ENCODE measurements at places on chromosomes 2 and 18.

GRCh38 chr2:7133521-7133920 lies 216.3 kb downstream of the RNF144A start:
- H3K4me3 ChIP-seq = no peak overlapping the region
- H3K4me1 ChIP-seq = no peaks in the 10 kb centered on the region
- no peaks in the 10 kb centered on the region for H3K36me3 ChIP-seq
- no peak overlapping the region for H3K27ac ChIP-seq
- no peaks in the 10 kb centered on the region for H3K27me3 ChIP-seq

- H3K27ac ChIP-seq = no peak overlapping the region
- no peaks in the 10 kb centered on the region for H3K27me3 ChIP-seq
- H3K4me3 ChIP-seq = no peak overlapping the region
- DNase-seq = peak; percentile 40
- H3K4me1 ChIP-seq = peaks cover 24% of the 10 kb centered on the region
Measured at GRCh38 chr2:18549083-18549482, 11.4 kb downstream of the RDH14 start.

GRCh38 chr2:216392945-216393840 lies 19.1 kb upstream of the SMARCAL1 start:
- H3K4me1 ChIP-seq = peaks cover 7% of the 10 kb centered on the region
- H3K27me3 ChIP-seq = peaks cover 16% of the 10 kb centered on the region
- no peaks in the 10 kb centered on the region for H3K36me3 ChIP-seq
- no peak overlapping the region for H3K4me3 ChIP-seq

DNA sequence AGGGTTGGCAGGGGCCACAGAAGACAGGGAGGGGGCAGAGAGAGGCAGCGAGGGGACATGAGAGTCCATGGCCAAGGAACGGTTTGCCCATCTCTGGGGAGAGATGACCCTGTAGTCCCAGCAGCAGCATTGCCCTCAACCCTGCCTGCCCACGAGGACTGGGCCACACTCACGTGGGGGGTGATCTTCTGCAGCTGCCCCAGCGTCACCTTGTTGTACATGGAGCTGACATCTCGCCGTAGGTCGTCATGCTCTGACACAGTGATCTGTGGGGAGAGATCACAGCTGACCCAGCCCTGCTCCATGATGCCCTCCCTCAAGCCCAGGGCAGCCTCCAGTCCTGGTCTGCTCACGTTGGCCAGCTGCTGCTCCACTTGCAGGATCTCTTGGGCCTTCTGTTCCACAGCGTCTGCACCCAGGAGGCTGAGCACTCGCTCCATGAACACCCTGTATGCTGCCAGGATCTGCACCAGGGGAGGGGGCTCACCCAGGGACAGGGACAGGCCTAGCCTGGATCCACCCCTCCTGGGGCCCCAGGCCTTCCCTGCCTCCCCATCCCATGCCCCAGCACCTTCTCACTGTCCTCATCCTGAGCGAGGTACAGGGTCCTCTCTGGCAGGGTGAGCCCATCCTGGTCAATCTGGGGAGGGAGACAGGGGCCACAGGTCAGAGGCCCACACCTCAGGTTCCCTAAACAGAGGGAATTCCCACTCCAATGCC lies 2.8 kb downstream of the ECEL1 start:
- H3K27ac ChIP-seq = no peak overlapping the region

DNA sequence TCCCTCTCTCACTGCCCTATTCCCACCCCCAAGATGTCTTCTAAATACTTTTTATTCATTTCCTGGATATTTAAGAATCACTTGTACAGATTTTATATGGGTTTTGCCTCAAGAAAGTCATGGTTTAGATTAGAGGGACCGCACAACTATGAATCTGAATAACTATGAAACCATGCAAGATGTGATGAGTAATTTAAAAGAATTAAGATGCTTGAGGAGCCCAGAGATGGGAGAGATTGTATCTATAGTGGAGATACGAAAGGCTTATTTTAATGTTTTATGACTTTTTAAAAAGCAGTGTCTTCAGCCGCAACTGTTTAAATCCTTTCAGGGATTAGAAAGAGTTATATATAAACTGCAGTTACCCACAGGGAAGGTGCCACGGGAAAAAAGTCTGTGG lies 324.1 kb downstream of the LPIN1 start:
- H3K27ac ChIP-seq = no peak overlapping the region
- peaks cover 2% of the 10 kb centered on the region for H3K4me1 ChIP-seq
- no peaks in the 10 kb centered on the region for H3K36me3 ChIP-seq

GRCh38 chr18:54679318-54680149 lies 88.5 kb downstream of the DYNAP start:
- no peaks in the 10 kb centered on the region for H3K36me3 ChIP-seq
- peak; percentile 73 for DNase-seq
- H3K27ac ChIP-seq = no peak overlapping the region
- no peak overlapping the region for H3K4me3 ChIP-seq
- H3K27me3 ChIP-seq = peaks cover 27% of the 10 kb centered on the region

DNA sequence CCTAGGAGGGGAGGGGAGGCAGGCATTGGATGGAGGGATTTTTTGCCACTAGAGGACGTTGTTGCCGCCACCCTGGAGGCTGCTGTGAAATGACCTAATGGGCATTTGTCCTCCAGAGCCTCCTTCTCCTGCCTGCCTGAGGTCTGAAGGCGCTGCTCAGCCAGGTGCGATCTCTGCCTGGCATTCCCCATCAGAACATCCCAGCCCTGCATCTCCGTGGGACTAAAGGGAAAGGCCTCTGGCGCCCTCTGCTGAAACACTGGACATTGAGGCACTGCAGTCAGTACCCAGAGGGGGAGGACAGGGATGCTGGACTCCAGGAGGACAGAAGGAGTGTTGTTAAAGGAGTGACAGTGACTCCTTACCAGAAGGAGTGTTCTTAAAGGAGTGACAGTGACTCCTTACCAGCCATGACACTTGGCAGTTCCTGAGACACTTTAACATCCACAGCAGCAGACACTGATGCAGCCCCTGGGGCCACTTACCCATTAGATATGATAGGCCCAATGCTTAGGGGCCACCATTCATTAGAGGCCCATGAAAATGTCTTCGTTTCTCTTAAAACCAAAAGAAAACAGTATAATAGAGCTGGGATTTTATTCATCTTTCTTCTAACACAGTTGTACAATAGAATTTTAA lies 17.0 kb downstream of the THNSL2 start:
- H3K27ac ChIP-seq = peak overlapping the region; percentile 26
- no peaks in the 10 kb centered on the region for H3K36me3 ChIP-seq
- H3K4me3 ChIP-seq = no peak overlapping the region
- DNase-seq = peak; percentile 75

- H3K36me3 ChIP-seq = peaks cover 3% of the 10 kb centered on the region
- H3K4me1 ChIP-seq = peaks cover 13% of the 10 kb centered on the region
- peak overlapping the region; percentile 88 for H3K27ac ChIP-seq
- H3K4me3 ChIP-seq = peak overlapping the region; percentile 80
Measured at GRCh38 chr2:46187112-46187618, 110.0 kb upstream of the EPAS1 start.

- no peaks in the 10 kb centered on the region for H3K36me3 ChIP-seq
- H3K4me1 ChIP-seq = no peaks in the 10 kb centered on the region
- no peak for DNase-seq
Measured at GRCh38 chr2:60529136-60529784, 24.2 kb downstream of the BCL11A start.

DNA sequence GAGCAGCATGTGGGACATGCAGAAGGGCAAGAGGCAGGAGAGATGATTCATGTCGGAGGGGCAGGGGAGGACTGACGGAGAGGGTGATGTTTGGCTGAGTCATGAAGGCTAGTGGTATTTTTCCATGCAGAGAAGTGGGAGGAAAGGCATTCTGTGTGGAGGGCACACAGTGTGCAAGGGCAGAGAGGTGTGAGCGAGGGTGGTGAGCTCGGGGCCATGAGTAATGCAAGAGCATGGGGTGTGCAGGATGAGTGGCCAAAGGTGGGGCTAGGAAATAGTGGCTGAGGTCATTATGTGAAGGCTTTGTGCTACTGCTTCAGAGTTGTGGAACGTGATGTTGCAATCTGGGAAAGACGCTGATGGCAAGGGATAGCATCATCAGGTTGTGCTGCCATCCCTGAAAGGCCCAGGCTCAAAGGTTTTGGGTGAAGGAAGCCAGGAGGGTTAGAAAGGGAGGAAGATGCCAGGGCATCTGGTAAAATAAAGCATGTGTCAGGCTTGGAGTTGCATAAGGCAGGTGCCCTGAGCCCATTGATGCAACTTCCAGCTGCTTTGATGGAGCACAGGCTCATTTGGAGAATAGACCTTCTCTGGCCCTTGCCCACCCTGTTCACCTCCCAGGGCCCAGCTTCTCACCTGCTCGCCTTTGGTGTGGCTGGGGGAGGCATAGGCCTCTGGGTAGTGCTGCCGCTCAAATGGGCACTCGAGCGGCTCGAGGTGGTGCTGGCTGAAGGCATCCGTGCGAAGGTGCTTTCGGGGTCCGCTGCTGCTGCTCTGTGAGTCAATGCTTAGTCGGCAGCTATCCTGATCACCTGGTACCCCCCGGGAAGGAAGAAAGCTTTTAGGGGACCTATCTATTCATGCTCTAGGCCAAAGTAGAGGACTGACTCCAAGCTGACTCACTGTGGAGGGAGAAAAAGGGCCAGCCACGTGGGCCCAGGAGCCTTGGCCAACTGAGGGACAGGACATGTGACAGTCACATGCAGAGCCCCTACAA lies 37.5 kb downstream of the PAX8 start:
- DNase-seq = no peak
- peak overlapping the region; percentile 15 for H3K4me3 ChIP-seq
- H3K27me3 ChIP-seq = peaks cover 4% of the 10 kb centered on the region
- H3K4me1 ChIP-seq = peaks cover 18% of the 10 kb centered on the region
- peaks cover 2% of the 10 kb centered on the region for H3K36me3 ChIP-seq

- no peak overlapping the region for H3K27ac ChIP-seq
- no peak for DNase-seq
- H3K4me3 ChIP-seq = no peak overlapping the region
- peaks cover 11% of the 10 kb centered on the region for H3K27me3 ChIP-seq
- H3K36me3 ChIP-seq = peaks cover 2% of the 10 kb centered on the region
- no peaks in the 10 kb centered on the region for H3K4me1 ChIP-seq
Measured at GRCh38 chr2:12665334-12665733, 51.4 kb upstream of the TRIB2 start.

DNA sequence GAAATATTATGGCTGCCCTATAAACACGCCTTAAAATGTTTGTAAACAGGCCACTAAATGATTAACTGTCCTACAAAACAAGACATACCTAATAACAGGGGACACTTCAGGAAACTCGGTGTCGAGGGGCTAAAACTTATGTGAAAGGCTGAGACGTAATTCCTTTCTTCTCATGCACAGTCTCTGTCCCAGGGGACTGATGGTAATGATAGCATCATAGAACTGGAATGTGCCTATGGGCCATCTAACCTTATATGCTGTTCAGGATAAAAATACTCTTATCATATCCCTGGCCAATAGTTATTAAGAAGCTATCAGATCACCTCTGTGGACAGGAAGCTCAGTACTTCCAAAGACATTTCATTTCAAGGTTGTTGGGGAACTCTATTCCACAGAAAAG lies 252.6 kb upstream of the RASGRP3 start:
- H3K27ac ChIP-seq = no peak overlapping the region
- no peak for DNase-seq
- H3K27me3 ChIP-seq = peaks cover 12% of the 10 kb centered on the region
- H3K36me3 ChIP-seq = no peaks in the 10 kb centered on the region
- no peak overlapping the region for H3K4me3 ChIP-seq

- no peaks in the 10 kb centered on the region for H3K36me3 ChIP-seq
- H3K27ac ChIP-seq = no peak overlapping the region
- DNase-seq = no peak
Measured at GRCh38 chr2:100230754-100231153, 88.4 kb upstream of the AFF3 start.

DNA sequence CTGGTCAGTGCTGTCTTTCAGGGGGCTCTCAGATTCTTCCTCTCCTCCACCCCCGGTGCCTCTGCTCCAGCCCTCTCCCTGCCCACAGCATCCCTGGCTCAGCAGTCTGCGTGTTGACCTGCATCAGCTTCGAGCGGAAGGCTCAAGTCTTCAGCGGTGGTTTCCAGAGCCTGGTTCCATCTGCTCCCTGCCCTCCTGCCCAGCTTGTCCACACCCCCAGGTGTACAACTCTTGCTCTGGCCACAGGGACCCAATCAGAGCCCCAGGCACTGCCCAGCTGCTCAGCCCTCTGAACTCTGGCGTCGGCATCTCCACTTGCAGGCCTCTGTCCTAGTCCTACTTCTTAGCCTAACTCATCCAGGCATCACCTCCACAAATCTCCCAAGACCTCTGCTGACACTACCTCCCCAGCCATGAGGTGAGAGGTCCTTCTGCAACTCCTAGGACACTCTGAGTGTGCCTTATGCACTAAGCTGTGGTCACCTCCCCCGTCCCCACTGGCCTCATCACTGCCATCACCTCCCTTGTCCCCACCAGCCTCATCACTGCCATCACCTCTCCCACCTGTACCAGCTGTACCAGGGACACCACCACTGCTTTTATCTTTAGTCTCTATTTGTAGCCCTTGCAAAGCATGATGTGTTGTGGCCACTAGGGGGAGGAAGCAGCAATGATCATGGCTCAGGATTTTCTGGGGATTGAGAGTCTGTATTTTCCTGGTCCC lies 60.9 kb downstream of the EDAR start:
- no peak overlapping the region for H3K4me3 ChIP-seq
- peak overlapping the region; percentile 28 for H3K27ac ChIP-seq
- H3K36me3 ChIP-seq = no peaks in the 10 kb centered on the region
- H3K4me1 ChIP-seq = no peaks in the 10 kb centered on the region
- H3K27me3 ChIP-seq = peaks cover 1% of the 10 kb centered on the region

DNA sequence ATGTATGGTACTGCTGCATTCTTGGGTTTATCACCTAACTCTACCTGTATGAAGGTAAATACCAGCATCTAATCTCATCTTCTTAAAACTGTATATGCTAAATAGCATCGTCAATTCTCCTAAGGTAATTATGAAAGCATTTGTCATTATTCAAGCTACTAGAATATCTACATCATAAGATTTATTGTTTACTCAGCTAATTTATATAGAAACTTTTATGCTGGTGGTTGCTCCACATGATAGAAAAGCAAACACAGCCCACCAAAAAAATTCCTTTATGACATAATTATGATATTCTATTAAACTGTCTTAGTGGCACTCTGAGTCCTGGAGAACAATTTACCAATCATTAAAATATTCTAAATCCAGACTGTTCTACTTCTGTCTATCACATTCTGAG lies 1226.1 kb upstream of the NRXN1 start:
- no peaks in the 10 kb centered on the region for H3K4me1 ChIP-seq
- H3K27me3 ChIP-seq = no peaks in the 10 kb centered on the region
- no peak for DNase-seq
- no peak overlapping the region for H3K27ac ChIP-seq
- no peak overlapping the region for H3K4me3 ChIP-seq
- no peaks in the 10 kb centered on the region for H3K36me3 ChIP-seq

- no peaks in the 10 kb centered on the region for H3K4me1 ChIP-seq
- no peak overlapping the region for H3K4me3 ChIP-seq
- H3K36me3 ChIP-seq = no peaks in the 10 kb centered on the region
- H3K27me3 ChIP-seq = peaks cover 3% of the 10 kb centered on the region
Measured at GRCh38 chr2:224171226-224171625, 132.1 kb upstream of the SERPINE2 start.

Measured in activated CD4-positive, alpha-beta T cell treated with anti-CD3 and anti-CD28 coated beads, Interleukin-2, amount 10 ng/mL, durations not matched to agents 24 days and 14 days (primary cell).